ENCODE measurements at places on chromosomes 12 and 14. TPM values are rescaled to one million over a fixed set of nuclear protein-coding genes. Genes with fewer than 3 reads are reported as not detected.

IGFBP6 gene
- total RNA-seq: 973 TPM

OTUB2 gene
- 1.5 TPM for total RNA-seq

MFAP5 gene
- 9.0 TPM for total RNA-seq

TMPRSS12 gene
- not detected for total RNA-seq

GPN3 gene
- total RNA-seq: 8.9 TPM

Data from fibroblast of lung (primary cell).